A549 treated with Mapracorat at 1 μM for 4 hours (cell line): ENCODE measurements at places on chromosomes 12 and 14. TPM values are rescaled to one million over a fixed set of nuclear protein-coding genes. Genes with fewer than 3 reads are reported as not detected.

Gene GLS2
- total RNA-seq, result 0.13 to 0.24 TPM (median 0.16 TPM) in 3 of 5 replicates, not detected in the others

Gene CLEC4C
- total RNA-seq, result not detected in 5 replicates

Gene NKX2-1
- total RNA-seq, result 0.05 to 0.10 TPM in 2 of 5 replicates, not detected in the others

Gene CDKN3
- total RNA-seq, result 68.7 to 81.6 TPM (median 78.7 TPM) in 5 replicates

Gene GPD1
- 0.14 to 0.30 TPM (median 0.18 TPM) in 5 replicates for total RNA-seq

Gene TMEM30B
- total RNA-seq, result 0.17 to 0.81 TPM (median 0.25 TPM) in 5 replicates

Gene TAS2R50
- not detected in 5 replicates for total RNA-seq

Gene CLEC6A
- total RNA-seq, result not detected in 5 replicates

Gene SSPN
- 0.43 to 0.73 TPM (median 0.48 TPM) in 5 replicates for total RNA-seq

Gene TAS2R7
- total RNA-seq, result not detected in 5 replicates

Gene KLRG1
- 0.94 to 1.9 TPM (median 1.4 TPM) in 5 replicates for total RNA-seq

Gene CLEC9A
- total RNA-seq, result not detected in 5 replicates

Gene PPP1CC
- 126 to 156 TPM (median 153 TPM) in 5 replicates for total RNA-seq

Gene CLEC14A
- not detected in 5 replicates for total RNA-seq

Gene AICDA
- 0.07 to 0.48 TPM (median 0.14 TPM) in 5 replicates for total RNA-seq

Gene MYRFL
- not detected in 5 replicates for total RNA-seq

Gene GPRC5D
- not detected in 5 replicates for total RNA-seq

Gene KRT71
- not detected in 5 replicates for total RNA-seq

Gene FOXA1
- total RNA-seq, result 5.7 to 9.3 TPM (median 7.6 TPM) in 5 replicates

Gene PTPRR
- 0.20 to 0.43 TPM (median 0.32 TPM) in 5 replicates for total RNA-seq

Gene ACOT4
- 1.8 to 2.0 TPM (median 1.9 TPM) in 5 replicates for total RNA-seq

Gene KLRK1
- 0.07 TPM in 1 of 5 replicates, not detected in the others for total RNA-seq

Gene CMA1
- not detected in 5 replicates for total RNA-seq

Gene FGD4
- total RNA-seq, result 9.6 to 16.2 TPM (median 13.3 TPM) in 5 replicates

Gene DLK1
- total RNA-seq, result 0.30 to 0.49 TPM (median 0.39 TPM) in 5 replicates

Gene CD69
- total RNA-seq, result not detected in 5 replicates

Gene TPH2
- not detected in 5 replicates for total RNA-seq

Gene KCNJ8
- total RNA-seq, result 0.14 to 0.57 TPM (median 0.44 TPM) in 5 replicates

Gene PTPRO
- 0.05 to 0.20 TPM (median 0.12 TPM) in 3 of 5 replicates, not detected in the others for total RNA-seq

Gene SAMD15
- total RNA-seq, result 1.6 to 2.5 TPM (median 1.9 TPM) in 5 replicates

Gene NPFF
- not detected in 5 replicates for total RNA-seq

Gene TAS2R14
- 0.31 to 0.70 TPM (median 0.40 TPM) in 5 replicates for total RNA-seq

Gene RAD51AP1
- total RNA-seq, result 15.2 to 23.3 TPM (median 18.4 TPM) in 5 replicates

Gene KNTC1
- 20.4 to 24.6 TPM (median 22.8 TPM) in 5 replicates for total RNA-seq

Gene YBX3
- total RNA-seq, result 242 to 267 TPM (median 259 TPM) in 5 replicates

Gene MANSC4
- not detected in 5 replicates for total RNA-seq

Gene OR10G3
- total RNA-seq, result not detected in 5 replicates

Gene WNT1
- not detected in 5 replicates for total RNA-seq

Gene PIANP
- 0.64 to 1.0 TPM (median 0.73 TPM) in 5 replicates for total RNA-seq

Gene RALGAPA1
- total RNA-seq, result 6.3 to 8.8 TPM (median 7.6 TPM) in 5 replicates

Gene VRTN
- total RNA-seq, result not detected in 5 replicates

Gene KRT6C
- total RNA-seq, result not detected in 5 replicates

Gene USP44
- 0.06 to 0.20 TPM (median 0.13 TPM) in 3 of 5 replicates, not detected in the others for total RNA-seq

Gene ASCL4
- total RNA-seq, result not detected in 5 replicates

Gene C12orf60
- 1.8 to 2.0 TPM (median 1.8 TPM) in 5 replicates for total RNA-seq

Gene CACNA2D4
- not detected in 5 replicates for total RNA-seq

Gene COX8C
- total RNA-seq, result not detected in 5 replicates

Gene C1S
- 38.3 to 56.5 TPM (median 44.5 TPM) in 5 replicates for total RNA-seq

Gene ZNF385A
- 14.6 to 21.4 TPM (median 21.1 TPM) in 5 replicates for total RNA-seq

Gene JPH4
- 0.05 to 0.06 TPM (median 0.06 TPM) in 3 of 5 replicates, not detected in the others for total RNA-seq

Gene RNASE3
- not detected in 5 replicates for total RNA-seq

Gene CFAP251
- total RNA-seq, result 0.96 to 1.7 TPM (median 1.5 TPM) in 5 replicates

Gene KRT72
- total RNA-seq, result not detected in 5 replicates

Gene ALKBH1
- 14.4 to 15.9 TPM (median 14.9 TPM) in 5 replicates for total RNA-seq

Gene CEBPE
- not detected in 5 replicates for total RNA-seq

Gene LRRC9
- total RNA-seq, result not detected in 5 replicates

Gene RPGRIP1
- 0.10 to 0.45 TPM (median 0.26 TPM) in 5 replicates for total RNA-seq

Gene RDH12
- total RNA-seq, result not detected in 5 replicates

Gene TMEM117
- total RNA-seq, result 1.2 to 2.9 TPM (median 1.8 TPM) in 5 replicates
